ENCODE measurements at places on chromosomes 5 and 9.

- DNase-seq: no peak
These were observed 39.1 kb downstream of the SHLD3 start for GRCh38 chr5:65663804-65664521.

- peak; percentile 53 for DNase-seq
These were observed 247.7 kb upstream of the ANKRD55 start for GRCh38 chr5:56480705-56481427.

GRCh38 chr5:75054134-75054930, 2.0 kb upstream of the GCNT4 start:
- DNase-seq: peak; percentile 62

DNA sequence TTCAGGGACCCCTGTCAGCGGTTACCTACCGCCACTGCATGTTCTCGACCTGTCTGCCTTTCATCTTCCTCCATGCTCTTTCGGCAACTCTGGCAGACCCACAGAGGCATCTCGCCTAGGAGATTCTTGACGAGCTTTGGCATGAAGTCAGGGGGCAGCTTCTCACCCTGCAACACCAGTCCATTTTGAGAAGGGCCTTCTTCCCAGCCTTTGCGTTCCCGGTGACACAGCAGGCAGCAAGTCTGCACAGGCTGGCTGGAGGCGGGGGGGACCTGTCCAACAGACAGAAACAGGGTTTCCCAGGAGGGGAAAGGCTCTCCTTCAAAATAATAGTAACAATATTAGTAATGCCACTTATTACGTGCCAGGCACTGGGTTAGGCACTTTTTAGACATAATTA, 15.5 kb downstream of the FAM193B start:
- peak; percentile 60 for DNase-seq

- DNase-seq: no peak
These were observed 24.7 kb upstream of the CETN3 start for GRCh38 chr5:90434116-90434714.

DNA sequence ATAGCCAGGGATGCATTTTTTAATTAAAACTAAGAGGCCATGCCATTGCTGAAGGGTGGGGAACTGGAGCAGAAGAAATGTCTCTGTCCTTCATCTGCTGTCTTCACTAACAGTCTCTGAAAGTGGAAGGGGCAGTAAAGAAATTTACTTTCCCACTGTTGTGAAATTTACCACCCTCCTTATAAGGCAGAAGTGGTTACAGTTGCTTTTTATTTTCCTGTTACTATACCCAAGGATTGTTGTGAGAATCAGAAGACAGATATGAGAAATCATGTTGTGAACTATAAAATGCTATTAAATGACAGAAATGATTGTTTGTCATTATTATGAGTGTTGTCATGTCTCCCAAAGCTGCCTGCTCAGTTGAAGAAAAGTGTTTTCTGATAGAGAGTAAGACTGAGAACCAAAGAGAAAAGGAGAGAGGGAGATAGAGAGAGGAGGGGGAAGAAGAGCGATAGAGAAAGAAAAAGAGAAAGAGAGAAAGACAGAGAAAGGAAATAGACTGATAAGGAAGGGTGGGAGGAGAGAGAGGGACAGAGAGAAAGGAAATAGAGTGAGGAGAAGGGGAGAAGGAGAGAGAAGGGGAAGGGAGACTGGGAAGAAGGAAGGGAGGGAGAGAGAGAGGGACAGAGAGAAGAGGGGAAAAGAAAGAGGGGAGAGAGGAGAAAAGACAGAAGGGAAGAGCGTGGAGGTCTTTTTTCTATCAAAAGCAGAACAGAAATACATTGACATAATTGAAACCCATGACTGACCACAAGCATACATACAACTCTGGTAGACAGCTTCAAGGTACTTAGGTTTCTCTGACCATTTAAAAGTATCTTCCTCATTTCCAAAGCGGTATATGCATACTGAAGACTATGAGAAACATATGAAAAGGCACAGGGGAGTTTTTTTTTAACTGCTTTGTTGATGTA, 22.5 kb downstream of the SEC61B start:
- no peak for DNase-seq

- DNase-seq: no peak
These were observed 27.9 kb upstream of the IFNA14 start for GRCh38 chr9:21267485-21268346.

GRCh38 chr9:76405340-76405739, 11.1 kb upstream of the RFK start:
- no peak for DNase-seq

DNA sequence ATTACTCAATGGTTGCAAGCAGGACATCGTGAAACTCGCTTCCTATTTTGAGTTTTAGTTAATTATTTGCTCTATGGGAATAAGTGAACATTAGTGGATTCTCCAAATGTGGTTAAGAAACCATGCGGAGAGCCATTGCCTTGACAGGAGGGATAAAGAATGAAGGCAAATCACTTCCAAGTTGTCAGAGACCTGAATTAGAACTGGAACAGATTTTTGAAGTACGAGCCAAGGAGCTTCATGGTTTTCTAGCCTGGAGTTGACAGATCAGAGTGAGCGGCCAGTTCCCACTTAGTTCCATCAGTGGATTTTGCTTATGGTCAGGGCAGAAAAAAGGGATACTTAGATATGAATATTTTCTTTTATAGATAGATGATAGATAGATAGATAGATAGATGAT, 171.4 kb upstream of the CDH10 start:
- no peak for DNase-seq

DNA sequence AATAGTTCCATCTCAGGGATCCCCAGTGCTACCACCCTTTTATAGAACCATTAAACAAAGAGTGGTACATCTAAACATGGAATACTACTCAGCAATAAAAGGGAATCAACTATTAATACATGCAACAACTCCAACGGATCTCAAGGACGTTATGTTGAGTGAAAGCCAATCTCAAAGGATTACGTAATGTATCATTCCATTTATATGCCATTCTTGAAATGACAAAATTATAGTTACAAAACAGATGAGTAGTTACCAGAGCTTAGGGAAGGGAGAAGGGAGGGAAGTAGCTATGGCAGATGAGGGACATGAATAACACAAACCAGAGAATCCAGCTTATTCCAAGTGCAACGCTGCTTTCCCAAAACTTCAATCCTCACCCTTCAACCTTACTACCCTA, 69.5 kb downstream of the ACTL7B start:
- DNase-seq: no peak

- no peak for DNase-seq
These were observed 99.1 kb upstream of the PIK3R1 start for GRCh38 chr5:68116408-68116807.

DNA sequence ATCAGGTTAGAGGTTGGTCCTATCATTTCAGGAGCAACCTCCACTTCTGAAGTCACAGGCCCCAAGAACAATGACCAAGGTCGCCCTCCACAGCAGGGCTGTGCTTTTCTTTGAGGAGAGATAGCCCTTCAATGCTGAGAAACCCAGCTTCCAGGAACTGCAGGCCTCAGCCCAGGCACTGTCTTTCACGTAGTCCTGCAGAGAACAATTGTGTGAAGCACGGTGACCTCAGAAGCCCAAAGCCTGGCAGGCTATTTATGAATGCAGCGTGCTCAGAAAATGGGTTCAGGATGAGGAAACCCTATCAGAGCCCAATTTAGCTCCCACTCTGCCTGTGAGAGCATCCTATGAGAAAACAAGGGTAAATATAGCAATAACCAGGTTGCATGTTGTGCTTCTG, 388.3 kb downstream of the PLK2 start:
- peak; percentile 51 for DNase-seq

DNA sequence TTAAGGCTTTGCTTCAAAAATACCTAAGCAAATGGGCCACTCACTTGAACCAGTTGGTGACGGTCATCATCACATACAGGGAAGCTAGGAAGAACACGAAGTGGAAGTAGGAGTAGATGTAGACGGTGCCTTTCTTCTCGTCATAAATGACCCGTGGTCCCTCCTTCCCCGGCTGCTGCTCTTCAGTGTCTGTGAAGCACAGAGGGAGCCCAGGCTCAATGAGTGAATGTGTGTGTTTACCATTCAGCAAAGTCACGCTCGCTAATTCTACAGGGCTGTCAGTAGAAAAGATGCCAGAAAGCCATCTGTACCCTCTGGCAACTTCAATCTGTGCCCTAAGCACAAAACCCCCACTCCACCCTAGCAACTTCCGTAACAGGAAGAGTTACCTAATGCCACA, 109.8 kb downstream of the SERINC5 start:
- no peak for DNase-seq

DNA sequence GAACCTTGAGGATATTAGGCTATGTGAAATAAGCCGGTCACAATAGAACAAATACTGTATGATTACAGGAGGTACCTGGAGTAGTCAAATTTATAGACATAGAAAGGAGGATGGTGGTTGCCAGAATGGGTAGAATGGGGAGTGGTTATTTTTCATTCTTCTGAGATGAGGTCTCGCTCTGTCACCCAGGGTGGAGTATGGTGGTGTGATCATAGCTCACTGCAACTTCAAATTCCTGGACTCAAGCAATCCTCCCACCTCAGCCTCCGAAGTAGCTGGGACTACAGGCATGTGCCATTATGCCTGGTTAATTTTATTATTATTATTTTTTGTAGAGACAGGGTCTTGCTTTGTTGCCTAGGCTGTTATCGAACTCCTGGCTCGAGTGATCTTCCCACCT, 27.1 kb downstream of the SH3PXD2B start:
- DNase-seq: no peak

- DNase-seq: peak; percentile 52
These were observed 572 bp downstream of the NR4A3 start for GRCh38 chr9:99822109-99822805.
